ENCODE measurements at places on chromosomes 3 and 15.

- no peak for DNase-seq
Observed at GRCh38 chr3:1195947-1196346, 103.1 kb downstream of the CNTN6 start.

GRCh38 chr3:185420762-185421161 is 57.8 kb downstream of the MAP3K13 start:
- DNase-seq: no peak

- peak; percentile 19 for DNase-seq
Observed at GRCh38 chr3:187112934-187113793, 26.1 kb downstream of the RPL39L start.

DNA sequence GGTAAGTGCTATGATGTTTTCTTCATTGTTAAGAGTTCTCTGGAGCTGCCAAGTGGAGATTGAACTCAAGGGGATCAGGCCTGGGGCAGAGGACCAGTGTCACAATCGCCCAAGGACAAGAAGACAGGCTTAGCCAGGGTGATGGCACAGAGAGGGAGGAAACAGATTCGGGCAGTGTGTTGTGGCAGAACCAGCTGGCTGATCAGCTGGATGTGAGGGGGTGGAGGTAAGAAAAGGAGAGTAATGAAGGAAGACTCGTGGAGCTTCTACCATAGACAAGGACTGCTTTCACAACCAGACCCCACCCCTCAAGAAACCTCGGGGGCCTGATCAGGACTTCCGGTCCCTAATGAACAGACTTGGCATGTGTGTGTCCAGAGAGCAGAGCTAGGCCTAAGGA is 60.9 kb upstream of the LINGO1 start:
- no peak for DNase-seq

All from GM13976 (cell line).